ENCODE measurements at places on chromosomes 2 and 18.
A peak's percentile ranks its signal among the peaks of the same experiment; 100 is the strongest.

DNA sequence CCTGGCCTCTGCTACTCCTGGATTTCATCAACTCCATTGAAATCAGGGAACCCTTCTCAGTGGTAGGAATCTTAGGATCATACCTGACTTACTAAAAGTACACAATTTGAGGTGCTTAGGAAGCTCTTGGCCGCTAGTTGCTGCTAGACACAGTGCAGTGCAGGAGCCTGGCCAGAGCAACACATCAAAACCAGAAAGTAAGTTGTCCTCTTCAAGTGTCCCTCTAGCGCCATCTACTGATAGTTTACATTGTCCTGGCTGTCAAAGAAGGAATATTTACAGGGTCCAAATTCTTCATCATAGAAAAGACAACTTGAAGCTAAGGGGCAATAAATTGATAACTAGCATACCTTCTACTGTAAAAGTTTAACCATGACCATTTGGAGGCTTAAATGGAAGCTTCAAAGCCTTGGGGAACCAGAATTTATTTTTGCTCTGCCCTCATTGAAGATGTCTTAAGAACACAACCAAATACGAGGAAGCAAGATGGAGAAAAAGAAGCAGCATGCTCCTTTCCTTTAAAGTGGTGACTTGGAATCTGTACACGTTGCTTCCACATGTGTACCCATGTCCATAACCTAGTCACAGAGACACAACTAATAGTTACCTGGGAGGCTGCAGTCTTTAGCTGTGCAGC is 889.1 kb upstream of the GCFC2 start:
- peak; percentile 69 for DNase-seq

DNA sequence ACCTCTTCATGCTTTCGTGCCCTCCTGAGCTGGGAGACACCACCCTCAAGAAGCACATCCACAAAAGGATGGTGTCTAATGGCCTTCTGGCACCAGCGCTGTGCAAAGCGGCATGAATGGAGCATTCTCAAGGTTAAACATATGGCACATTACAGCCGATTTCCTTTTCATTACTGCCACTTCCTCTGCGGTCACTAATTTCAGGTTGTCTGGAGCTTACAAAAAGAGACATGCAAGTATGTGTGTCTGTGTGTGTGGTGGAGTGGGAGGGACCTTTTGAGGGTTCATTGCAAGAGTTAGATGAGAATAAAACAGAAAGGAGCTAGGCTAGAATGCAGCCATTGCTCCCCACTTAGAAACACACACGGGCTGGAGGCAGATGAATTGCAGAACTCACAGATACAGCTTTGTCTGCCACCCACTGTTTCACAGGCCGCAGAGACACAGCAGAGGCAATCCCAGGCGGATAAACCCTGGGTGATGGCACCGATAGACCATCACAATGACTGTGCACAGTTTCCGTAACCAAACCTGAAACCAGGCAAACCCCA is 76.0 kb downstream of the TGIF1 start:
- DNase-seq: no peak

DNA sequence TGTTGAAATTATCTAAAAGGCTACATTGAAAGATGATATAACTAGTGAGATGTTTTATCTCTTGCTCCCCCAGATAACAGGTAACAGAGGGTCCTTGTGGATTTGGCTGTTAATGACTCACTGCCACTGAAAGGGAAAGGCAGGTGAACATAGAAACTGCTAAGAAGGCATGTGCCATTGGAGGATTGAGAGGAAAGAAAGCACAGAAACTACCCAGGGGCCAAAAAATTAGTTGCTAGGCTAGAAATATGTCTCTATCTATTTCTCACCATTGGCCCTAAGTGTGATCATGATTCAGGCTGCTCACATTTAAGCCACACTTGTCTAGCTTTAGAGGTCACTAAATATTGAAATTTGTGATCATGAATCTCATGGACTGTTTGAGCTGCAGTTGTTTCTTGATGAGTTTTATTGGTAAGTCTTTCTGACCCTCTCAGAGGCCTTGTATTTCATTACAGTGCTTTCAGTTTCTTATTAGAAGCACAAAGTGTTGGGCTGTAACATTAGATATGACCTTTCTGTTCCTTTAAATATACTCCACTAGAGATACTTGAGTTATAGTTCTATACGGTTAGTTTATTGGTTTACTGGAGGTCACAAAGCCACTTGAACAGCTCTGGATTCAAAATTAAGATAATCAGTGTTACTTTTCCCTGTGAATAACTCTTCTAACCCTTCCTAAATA is 26.2 kb downstream of the NAB1 start:
- no peak for DNase-seq

DNA sequence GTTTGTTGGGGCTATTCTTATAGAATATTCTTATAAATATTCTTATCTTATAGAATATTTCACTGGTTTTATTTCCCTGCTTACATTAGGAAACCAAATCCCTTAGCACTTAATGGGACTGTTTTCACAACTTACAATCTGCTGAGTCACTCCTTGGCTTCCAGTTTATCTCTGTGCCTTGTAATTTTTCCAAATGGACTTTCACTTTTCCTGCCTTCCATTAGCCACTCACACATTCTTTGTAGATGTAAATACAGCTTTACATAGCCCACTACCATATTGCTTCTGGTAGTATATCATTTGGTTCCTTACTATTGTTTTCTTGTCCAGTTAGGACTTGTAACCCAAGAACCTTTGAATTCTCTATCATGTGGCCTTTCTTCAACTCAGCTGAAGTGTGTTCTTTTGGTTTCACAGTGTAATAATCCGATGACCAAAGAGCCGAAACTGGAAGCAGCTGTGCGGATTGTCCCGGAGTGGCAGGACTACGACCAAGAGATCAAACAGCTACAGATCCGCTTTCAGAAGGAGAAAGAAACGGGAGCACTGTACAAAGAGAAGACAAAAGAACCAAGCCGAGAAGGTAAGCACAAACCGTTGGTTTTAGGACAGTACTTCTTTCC is 96.1 kb downstream of the UGGT1 start:
- DNase-seq: peak; percentile 49

GRCh38 chr18:1513519-1513918 is 608.8 kb downstream of the ADCYAP1 start:
- DNase-seq: no peak

GRCh38 chr18:56869189-56869777 is 218.1 kb downstream of the WDR7 start:
- peak; percentile 18 for DNase-seq

DNA sequence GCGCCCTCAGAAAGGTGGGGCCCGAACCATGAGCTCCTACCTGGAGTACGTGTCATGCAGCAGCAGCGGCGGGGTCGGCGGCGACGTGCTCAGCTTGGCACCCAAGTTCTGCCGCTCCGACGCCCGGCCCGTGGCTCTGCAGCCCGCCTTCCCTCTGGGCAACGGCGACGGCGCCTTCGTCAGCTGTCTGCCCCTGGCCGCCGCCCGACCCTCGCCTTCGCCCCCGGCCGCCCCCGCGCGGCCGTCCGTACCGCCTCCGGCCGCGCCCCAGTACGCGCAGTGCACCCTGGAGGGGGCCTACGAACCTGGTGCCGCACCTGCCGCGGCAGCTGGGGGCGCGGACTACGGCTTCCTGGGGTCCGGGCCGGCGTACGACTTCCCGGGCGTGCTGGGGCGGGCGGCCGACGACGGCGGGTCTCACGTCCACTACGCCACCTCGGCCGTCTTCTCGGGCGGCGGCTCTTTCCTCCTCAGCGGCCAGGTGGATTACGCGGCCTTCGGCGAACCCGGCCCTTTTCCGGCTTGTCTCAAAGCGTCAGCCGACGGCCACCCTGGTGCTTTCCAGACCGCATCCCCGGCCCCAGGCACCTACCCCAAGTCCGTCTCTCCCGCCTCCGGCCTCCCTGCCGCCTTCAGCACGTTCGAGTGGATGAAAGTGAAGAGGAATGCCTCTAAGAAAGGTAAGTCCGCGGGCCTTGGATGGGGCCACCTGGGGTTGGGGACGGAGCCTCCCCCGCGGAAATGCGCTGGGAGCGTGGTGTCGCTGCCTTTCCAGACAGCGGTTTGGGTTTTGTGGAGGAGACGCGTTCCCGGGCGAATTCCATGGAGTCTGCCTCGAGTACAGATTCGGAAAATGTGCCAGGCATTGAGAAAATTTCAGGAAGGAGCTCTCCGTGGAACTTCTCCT is 559 bp downstream of the HOXD1 start:
- DNase-seq: no peak

- DNase-seq: peak; percentile 75
Measured at GRCh38 chr18:12009581-12010140, 28.4 kb downstream of the IMPA2 start.

DNA sequence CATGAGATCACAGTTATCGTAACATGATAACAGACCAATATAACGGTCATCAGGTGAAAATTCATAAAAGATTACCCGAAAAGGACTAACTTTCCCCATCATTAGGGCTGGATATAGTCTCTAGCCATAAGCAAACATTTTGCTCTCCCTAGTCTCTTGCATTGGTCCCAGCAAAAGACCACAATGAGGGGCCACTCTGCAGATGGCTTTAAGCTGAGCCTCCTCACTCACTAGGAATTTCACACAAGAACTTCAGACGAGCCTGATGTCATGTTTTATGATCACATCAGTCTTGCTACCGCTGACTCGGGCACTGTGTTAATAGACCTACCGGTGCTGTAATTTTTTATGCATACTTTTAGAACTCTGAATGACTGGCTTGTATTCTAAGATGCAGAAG is 35.2 kb downstream of the STK17B start:
- DNase-seq: no peak

- no peak for DNase-seq
Measured at GRCh38 chr2:6750411-6751158, 115.1 kb downstream of the CMPK2 start.

DNA sequence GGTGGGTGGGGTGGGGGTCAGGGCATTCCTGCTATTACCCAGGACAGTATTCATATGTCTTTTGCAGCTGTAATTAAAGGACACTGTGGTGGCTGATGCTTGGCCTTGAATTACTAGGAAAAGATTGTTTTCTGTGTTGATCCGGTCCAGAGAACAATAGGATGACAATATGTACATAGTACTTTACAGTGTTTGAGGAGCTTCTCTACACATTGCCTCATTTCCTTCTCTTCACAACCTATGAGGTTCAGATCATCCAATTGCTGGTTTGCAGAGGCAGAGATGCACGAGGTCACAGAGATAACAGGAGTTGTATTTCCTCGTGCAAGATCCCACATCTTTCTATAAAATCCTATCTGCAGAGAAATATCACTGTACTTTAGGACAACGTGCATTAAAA is 119.5 kb downstream of the LIPG start:
- no peak for DNase-seq

GRCh38 chr2:19532547-19533196 is 174.2 kb upstream of the OSR1 start:
- DNase-seq: no peak

- DNase-seq: no peak
Measured at GRCh38 chr2:198587240-198587639, 782.8 kb downstream of the PLCL1 start.

DNA sequence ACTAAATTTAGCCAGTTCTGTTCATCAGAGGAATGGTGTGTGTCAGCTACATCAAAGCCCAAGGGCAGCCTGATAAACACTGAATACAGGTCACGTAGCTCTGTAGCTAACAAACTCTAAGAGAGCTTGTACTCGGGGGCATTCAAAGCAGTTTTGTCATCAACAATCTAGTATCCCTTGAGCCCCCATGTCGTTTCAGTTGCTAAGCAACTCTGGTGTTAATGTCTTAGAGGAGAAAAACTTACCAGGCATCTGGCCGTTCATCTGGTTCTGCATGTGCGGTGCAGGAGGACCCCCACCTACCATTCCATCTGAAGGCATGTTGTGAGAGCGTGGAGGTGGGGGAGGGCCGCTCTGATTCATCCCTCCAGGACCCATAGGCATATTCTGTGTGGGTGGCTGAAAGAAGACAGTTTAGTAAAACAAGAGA is 33.1 kb downstream of the SS18 start:
- no peak for DNase-seq

GRCh38 chr18:12333506-12334290 is 25.7 kb downstream of the TUBB6 start:
- DNase-seq: no peak

DNA sequence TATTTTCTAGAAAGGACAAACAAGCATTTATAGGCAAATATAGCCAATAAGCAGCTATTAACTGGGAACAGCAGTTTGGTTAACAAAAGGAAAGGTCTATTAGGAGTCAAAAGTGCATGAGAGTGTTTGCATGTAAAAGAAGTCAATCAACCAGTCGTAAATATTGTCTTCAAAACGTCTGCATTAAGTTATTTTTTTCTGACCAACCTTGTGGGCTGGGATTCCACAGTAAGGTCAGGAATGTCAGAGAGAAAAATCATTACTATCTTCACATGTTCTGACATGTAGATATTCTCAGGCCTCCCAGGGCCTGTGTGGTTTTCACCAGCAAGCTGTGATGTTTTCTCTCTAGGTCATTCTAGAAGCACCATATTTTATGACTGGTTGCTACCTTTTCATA is 922.5 kb downstream of the SUCLG1 start:
- no peak for DNase-seq

DNA sequence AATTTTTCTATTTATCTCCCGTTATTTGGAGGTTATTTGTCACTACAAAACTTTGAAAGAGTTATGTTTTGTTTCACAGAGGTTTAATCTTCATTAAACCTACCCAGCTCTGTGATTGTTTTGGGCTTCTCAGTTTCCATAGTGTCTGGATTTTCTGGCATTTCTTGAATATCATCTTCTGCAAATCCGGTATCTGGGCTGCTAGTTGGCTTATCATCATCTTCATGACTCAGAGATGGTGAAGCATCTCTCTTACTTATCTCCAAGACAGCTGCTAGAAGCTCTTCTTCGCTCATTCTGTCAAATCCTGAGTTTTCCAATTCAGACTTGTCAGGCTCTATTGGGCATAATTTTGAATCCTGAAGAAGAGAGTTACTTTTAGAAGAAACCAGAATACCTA is 55.6 kb downstream of the VIL1 start:
- DNase-seq: no peak

- no peak for DNase-seq
Measured at GRCh38 chr18:12766986-12767433, 64.2 kb downstream of the PSMG2 start.

DNA sequence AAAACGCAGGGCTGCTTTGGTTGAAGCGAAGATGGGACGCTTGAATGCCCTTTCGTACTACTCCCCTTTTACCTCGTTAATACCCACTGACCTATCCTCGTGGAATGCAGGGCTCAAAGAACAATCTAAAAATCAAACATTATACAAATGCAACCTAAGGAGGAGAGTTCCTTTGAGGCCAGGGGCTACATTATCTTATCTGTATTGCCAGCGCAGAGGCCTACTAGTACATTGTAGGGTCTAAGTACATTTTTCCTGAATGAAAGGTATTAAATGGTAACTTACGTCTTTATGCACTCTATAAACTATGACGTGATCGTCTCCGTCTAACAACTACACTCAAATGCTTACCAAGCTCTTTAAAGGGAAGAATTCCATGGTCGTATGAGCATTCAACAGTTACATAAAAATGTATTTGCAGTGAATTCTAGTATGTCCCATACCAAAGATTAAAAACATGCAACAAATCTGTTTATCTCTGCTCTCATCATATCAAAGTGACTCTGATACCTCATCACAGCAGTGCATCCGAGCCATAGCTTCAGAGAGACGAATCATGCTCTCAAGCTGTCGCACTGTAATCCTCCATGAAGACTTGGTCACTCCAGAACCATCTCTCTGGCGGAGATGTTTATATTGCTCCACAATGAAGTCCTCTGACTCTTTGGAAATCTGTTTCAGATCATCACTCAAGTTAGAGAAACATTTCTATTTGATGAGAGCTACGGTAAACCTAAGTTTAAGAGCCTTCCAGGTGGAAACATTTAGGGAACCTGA is 14.1 kb upstream of the LCT start:
- DNase-seq: no peak

Data from body of pancreas (tissue), 4 donors.